T-helper 1 cell (primary cell): ENCODE measurements at places on chromosomes 2 and 18.

- no peak for DNase-seq
Measured at GRCh38 chr2:195818526-195818925, 161.5 kb downstream of the SLC39A10 start.

DNA sequence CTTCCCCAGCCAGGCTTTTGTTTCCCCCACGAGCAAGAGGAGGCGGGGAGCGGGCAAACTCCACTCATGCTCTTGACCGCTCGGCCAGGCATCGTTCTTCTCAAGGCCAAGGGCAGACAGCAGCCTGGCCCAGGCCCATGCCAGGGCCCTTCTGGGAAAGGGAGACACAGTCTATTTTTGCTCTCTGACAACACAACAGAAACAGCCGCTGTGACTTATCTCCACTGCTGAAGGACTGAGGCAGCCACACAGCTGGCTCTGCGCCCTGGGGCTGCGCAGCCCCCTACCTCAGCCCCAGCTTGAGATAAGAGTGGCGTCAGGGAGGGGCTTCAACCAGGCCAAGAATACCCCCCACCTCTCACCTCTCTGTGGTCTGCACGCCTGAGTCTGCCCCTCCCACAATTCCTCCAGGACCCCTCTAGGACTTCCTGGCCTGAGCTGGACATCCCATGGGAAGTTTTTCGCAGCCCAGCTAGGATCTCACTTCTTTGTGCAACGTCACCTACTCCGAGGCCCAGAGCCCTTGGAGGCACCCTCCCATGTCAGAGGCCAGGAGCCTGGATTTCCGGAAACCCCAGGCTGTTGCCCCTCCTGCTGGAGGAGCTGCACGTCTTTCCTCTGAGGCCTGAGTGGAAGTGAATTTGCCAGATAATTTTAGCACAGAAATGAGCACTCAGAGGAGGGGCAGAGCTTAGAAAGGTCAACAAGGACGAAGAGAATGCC lies 118.9 kb upstream of the OTOS start:
- no peak for DNase-seq

DNA sequence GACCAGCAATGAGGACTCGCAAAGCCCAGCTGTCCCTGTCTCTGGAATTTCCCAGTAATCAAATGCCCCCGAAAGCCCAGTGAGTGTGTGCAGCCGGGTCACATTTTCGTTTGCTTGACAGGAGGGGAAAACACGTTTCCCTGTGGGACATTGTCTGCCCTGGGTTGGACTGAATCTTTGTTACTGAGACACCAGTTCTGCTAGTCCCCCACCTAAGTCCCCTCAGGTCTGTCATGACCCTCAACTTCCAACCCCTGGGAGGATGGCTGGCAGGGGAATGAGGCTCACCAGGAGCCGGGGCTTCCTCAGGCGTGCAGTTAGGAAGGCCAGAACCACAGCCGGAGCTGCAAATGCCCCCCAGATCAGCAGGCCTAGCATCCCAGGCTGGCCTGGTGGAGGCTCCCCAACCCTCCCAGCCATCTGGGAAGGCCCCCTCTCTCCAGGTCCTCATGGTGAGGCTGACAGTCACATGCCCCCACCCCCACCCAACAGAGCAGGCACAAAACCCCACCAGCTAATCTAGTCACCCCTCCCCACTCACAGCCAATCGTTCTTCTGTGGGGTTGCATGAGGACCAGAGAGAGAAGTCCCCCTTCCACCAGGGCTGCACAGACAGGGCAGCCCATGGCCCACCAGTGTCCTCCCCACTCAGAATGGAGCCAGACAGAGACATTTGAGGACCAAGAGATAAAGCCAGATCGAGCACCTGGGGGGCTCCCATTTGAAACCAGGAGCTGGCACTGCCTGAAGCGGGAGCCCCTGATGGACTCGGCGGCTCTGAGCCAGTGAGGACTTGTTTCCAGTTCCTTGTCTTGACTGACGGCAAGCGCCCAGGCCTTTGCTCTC lies 33.6 kb downstream of the CYP26B1 start:
- DNase-seq = no peak

DNA sequence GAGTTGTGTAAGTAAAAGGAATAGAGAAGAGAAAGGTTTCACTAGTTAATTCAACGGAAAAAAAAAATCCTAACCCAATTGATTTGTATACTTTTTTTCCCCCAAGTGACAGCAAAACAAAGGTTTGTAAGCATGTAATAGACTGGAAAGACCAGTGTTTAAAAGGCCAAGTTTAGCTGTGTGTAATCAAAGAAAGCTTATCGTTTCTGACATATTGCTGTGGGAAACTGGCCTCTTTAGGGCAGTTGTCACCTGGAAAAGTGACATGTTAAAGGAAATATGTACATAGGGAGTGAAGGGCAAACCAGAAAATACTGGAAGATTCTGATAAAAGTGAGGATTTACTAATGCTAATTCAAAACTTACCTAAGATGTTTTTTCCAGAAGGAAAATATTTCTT lies 45.9 kb upstream of the EPHA4 start:
- no peak for DNase-seq

DNA sequence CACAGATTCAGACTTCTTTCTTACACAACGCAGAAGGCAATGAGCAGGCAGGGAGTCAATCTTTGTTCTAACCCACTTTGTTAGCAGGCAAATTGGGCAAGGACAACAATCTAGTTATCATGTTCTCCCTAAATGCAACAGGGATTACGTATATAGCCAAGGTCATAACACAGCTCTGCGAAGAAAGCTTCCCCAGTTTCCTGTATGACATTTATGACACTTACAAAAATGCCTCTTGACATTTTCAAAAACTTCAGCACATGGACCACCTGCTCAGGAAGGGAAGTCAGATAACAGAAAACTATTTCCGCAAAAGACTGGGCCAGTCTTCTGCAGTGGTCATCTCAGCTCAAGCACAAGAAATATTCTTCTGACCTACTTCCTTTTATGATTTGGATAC lies 106.1 kb downstream of the IRS1 start:
- no peak for DNase-seq

- no peak for DNase-seq
Measured at GRCh38 chr2:170022692-170023091, 155.3 kb upstream of the MYO3B start.

DNA sequence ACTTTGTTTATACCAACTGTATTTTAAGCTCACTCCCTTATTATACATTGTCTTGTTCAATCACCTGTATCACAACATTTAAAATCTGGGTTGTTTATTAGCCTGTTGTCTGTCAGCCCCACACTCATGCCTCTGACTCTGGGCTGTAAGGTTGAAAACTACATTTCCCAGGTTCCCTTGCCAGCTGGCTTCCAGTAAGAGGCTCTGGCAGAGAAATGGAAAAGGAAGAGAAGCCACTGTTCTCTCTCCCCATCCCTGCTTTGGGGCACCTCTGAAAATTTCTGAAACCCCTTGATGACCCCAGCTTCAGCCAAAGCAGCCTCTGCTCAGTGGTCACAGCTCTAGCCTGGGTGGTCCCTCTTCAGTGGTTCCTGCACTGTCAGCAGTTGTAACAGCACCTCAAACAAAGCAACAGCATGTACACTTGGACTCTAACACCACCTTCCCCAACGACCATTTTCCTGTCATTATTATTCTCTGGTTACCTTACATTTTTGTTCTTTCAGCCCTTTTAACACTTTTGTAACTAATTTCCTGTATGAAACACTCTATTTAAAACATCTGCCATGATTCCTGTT lies 108.9 kb upstream of the LGALSL start:
- no peak for DNase-seq

DNA sequence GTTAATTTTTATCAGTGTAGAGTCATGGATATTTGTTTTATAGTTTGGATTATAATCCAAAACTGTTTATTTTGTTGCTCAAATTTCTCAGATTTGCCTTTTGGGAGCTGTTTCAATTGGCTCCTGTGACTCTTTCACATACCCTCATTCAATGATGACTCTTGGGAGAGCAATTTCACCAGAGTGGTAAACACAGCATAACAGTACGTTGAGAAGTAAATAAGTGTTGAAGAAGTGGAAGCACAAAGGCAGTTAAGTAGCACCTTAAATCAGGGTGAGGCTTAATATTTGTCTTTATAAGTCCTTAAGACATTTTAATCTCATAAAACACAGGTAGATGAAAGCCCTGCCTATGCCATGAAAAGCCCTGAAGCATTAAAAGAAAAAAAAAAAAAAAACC lies 17.1 kb upstream of the SLC39A10 start:
- no peak for DNase-seq

GRCh38 chr2:113039719-113040118 lies 12.9 kb downstream of the IL36B start:
- no peak for DNase-seq

GRCh38 chr2:169360984-169361705 lies 1.2 kb downstream of the LRP2 start:
- no peak for DNase-seq
